ENCODE measurements at places on chromosomes 7 and 10.

DNA sequence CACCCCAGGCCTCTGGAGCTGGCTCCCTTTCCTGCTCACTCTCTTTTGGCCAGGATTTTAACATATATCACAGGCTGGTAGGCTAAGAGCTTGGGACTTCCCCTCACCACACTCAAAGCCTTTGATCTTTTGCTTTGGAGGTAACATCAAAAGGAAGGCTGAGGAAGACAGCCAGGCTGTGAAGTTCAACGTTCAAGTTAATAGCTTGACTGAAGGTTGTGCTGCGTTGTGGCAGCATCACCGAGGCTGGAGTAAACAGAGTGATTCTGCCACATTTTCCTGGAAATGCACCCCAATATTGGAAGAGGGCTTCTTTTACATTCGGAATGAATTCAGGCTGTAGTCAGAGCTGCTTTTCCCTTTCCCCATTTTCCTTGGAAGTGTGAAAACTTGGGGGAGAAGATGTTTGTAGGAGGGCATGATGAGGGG, 57.3 kb downstream of the TCF7L2 start:
- DNase-seq: peak; percentile 14

DNA sequence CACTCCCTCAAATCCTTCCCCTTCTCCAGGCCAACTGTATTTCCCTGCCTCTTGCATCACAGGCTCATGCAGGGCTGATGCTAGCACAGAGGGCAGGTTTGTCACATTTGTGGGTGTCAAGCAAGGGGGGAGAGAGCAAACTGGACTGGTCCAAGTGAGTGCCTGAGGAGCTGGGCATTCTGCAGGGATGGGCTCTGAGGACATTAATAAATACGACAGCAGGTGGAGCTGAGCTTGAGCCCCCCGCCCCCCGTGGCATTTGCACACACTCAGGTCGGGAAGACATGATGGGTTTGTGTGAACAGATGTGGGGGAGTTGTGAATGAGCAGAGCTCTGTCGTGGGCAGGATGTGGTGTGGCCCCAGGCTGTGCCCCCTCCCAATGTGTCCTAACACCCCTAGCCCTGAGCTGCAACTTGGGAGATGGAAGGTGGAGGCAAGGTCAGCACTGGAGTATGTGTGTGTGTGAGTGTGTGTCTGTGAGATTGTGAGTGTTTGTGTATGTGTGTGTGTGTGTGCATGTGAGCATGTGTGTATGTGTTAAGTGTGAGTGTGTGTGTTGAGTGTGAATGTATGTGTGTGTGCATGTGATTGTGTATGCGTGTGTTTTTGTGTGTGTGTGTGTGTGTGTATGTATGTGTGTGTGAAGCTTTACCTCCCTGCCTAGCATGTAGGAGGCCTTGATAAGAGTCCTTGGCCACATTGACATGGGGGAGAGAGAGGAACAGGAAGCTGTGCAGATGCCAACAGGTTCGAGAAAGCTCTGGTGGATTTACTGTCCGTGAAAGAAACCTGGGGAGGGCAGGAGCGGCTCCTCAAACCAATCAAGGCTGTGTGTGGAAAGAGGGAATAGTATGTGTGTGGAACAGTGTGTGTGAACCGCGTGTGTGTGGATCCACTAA, 9.1 kb downstream of the RASSF4 start:
- no peak for DNase-seq

- no peak for DNase-seq
Measured at GRCh38 chr10:74883428-74883827, 57.0 kb downstream of the KAT6B start.

GRCh38 chr10:60338002-60338564, 51.6 kb downstream of the ANK3 start:
- DNase-seq: no peak

DNA sequence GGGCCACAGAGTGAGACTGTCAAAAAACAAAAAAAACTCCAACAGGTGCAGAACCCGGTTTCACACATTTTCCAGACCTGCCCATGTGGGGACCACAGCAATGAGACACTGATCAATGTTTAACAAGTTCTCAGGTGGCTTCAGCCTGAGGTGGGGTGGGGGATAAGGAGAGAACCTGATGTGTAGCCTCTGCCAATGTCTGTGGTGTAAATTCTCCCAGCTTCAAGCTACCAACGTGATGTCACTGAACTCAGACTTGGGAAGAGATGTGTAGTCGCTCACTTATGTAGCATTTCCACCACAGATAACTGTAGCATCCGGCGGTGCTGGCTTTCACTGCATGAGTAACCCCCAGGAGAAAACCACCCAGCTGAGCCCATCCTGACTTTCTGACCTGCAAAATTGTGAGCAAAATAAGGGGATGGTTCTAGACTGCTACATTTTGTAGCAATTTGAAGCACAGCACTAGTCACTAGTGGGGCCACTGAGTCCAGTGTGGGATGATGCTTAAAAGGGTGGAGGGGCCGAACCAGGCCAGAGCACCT, 13.8 kb upstream of the TNRC18 start:
- DNase-seq: no peak

DNA sequence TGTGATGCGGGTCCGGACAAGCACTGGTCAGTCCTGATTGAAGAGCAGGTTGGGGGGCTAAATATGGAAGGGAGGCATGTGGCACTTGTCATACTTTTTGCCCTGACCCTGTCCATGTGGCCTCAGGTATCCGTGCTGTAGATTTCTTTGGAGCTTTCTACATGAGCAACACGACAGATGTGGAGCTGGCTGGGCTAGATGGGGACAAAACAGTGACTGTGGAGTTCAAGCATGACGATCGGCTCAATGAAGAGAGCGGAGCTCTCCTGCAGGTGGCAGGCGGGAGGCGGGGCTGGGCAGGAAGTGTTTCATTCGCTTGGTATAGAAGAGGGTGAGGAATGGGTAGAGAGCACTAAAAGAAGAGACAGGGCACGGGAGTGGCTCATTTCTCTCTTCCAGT, 13.0 kb upstream of the CHCHD1 start:
- peak; percentile 38 for DNase-seq

GRCh38 chr7:91079487-91079886, 184.7 kb upstream of the FZD1 start:
- no peak for DNase-seq

DNA sequence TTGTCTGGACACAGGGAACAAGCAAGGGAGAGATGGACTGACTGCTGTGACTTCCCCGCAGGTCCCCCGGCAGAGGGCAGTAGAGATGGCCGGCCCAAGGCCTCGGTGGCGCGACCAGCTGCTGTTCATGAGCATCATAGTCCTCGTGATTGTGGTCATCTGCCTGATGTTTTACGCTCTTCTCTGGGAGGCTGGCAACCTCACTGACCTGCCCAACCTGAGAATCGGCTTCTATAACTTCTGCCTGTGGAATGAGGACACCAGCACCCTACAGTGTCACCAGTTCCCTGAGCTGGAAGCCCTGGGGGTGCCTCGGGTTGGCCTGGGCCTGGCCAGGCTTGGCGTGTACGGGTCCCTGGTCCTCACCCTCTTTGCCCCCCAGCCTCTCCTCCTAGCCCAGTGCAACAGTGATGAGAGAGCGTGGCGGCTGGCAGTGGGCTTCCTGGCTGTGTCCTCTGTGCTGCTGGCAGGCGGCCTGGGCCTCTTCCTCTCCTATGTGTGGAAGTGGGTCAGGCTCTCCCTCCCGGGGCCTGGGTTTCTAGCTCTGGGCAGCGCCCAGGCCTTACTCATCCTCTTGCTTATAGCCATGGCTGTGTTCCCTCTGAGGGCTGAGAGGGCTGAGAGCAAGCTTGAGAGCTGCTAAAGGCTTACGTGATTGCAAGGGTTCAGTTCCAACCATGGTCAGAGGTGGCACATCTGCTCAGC, 6.0 kb downstream of the CYREN start:
- no peak for DNase-seq

Measured in stimulated activated CD8-positive, alpha-beta memory T cell treated with anti-CD3 and anti-CD28 coated beads, Interleukin-12 subunit alpha, Interleukin-12 subunit beta, amount 100 ng/mL, for 1 hour (primary cell).